ENCODE measurements at places on chromosomes 7 and 10.

DNA sequence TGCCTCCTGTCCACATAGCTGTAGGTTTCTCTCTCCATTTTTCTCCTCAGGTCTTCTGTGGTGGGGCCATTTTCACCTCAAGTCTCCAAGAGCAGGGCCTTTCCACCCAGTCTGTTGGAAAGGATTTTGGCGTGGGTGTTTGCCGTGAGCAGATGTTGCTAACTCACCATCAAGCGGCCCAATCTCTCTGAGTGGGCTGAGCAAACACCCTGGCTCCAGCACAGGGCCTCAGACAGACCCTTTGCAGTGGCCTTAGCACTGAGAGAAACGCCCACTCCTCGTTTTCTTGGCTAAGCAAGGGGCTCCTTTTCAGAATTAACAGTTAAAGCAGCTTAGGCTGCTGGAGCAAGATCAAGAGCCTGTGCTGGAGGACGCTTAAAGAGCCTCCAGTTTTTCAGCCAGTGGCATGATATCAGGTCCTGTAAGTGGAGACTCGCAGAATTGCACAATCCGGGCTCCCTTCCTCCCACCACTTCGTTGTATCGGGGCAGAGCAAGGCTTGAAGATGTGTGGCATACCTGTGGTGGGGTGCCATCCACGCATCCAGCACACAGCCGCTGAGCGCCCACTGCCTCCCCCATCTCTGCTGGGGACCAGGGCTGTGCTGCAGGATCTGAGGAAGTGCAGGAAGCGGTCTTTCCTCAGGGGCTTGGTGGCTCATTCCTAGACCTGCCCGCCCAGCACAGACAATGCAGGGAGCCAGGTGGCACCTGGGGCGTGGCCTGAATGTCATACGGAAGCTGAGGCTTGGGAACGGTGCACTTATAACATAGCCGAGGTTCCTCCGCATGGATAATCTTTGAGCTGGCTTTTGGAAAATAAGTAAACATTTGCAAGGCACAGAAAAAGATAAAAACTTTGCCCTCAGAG, 142.7 kb downstream of the ADARB2 start:
- no peak for DNase-seq

DNA sequence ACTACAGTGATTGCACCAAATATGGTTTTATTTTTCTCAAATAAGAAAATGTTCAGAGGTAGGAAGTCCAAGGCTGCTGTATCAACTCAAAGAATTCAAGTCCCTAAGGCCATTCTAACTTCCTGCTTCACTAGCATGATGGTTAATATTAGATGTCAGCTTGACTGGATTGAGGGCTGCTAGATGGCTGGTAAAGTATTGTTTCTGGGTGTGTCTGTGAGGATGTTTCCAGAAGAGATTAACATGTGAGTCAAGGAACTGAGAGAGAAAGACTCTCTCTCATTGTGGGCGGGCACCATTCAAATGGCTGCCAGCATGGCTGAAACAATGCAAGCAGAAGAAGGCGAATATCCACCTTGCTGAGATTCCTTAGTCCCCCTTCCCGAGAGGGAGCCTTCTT, 77.4 kb upstream of the NRBF2 start:
- no peak for DNase-seq

DNA sequence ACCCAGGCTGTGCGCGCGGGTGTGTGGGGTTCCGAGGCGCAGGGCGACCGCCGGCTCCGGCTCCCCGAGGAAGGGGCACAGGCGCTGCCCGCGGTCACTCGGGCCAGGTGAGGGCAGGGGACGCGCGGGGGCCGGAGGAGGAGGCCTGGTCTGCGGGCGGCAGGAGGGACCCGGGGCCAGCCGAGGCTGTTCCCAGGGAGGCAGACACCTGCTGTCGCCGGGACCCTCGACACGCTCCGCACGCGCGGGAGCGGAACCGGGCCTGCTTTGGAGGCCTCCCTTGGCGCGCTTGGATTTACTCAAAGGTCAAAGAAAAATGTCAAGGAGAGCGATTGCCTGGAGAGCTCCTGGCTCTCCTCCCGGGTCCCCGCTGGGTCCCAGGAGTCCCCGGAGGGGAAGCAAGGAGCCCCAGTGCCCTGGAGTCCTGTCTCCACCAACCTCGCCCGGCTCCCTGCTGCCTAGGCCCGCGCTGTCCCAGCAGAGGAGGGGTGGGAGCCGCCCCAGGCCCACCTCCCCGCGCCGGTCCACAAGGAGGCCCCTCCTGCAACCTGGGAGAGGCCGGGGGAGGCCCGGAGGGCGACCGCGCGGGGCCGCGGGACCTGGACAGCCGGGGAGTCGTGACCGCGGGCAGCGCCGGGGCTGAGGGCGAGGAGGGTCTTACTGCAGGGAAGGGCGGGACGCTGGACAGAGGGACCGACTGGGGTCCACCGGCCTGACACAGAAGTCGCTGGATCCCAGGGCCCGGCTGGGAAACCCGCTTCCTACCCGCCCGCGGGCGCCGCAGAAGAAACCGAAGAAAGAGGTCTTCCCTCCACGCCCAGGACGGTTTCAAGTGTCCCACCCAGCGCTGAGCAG, 348.9 kb downstream of the DNAJB6 start:
- no peak for DNase-seq

GRCh38 chr10:100184840-100185239, 989 bp downstream of the ERLIN1 start:
- no peak for DNase-seq

Measured in NCI-H526 treated with DMSO at 0.1 percent for 48 hours (cell line).